Stimulated activated CD8-positive, alpha-beta memory T cell treated with anti-CD3 and anti-CD28 coated beads, Interleukin-7, amount 100 ng/mL, for 48 hours (primary cell): ENCODE measurements at places on chromosomes 4 and X.

DNA sequence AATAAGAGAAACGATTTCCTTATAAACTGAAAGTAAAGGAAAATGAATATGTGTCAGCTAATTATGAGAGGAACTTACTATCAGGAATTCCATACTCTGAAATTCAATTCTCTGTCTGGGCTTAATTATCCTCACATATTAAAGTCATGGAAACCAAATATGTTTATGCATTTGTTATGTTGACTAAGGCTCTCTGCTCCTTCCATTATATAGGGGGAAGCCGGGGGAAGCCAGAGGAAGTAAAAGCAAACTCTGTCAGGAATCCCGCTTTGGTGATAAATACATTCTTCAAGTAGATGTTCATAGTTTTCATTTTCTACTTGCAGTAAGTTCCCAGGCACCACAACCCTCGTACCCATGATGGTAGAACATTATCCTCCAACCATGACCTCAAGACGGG, 142.8 kb upstream of the VCX2 start:
- DNase-seq, result no peak

GRCh38 chr4:114272226-114272625, 292.8 kb upstream of the ARSJ start:
- no peak for DNase-seq

- DNase-seq, result no peak
Measured at GRCh38 chrX:13923289-13923688, 106.4 kb upstream of the GPM6B start.

- DNase-seq, result no peak
Measured at GRCh38 chr4:32025851-32026459, 1305.8 kb downstream of the PCDH7 start.

- DNase-seq, result no peak
Measured at GRCh38 chr4:55308071-55308470, 38.0 kb upstream of the SRD5A3 start.

DNA sequence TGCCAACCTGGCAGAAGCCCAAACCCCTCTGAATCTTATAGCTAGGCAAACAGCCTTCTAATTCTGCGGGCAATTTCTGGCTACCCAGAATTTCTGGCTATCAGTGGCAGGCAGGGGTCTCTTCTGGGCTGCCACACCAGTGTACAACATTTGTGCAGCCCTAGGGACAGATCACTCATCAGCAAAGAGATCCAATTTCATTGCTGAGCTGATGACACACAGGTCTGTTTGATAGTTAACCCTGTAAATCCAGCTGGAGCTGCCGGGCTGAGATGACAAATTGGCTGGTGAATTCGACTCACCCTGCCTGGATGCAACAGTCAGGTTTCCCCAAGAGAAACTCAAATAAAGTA, 2.4 kb downstream of the MID1 start:
- DNase-seq, result no peak
